Ureter (tissue), 1 donor: ENCODE measurements at places on chromosomes 2 and 18.

DNA sequence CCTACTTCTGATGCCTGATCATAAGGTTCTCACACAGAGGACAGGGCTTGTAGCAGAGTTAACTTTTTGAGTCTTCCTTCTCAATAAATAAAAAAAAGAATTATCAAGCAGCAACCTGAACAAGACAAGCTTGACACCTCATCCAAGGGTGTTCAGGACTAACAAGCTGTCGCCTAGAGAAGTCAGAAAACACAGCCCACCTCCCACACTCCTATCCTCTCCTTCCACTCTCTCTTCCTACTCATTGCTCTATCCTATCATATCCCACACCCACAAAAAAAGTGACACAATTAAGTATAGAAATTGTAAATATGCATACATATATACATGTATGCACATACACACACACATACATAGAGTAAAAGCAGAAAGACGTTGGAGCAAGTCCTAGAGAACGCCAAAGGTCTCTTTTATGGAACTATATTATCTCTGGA lies 5.4 kb downstream of the NBAS start:
- no peak for DNase-seq

- no peak for DNase-seq
Measured at GRCh38 chr2:18836436-18836835, 247.1 kb upstream of the NT5C1B start.

GRCh38 chr18:7273301-7273921 lies 42.5 kb downstream of the LRRC30 start:
- DNase-seq, result peak; percentile 73

GRCh38 chr2:67579806-67580205 lies 182.7 kb downstream of the ETAA1 start:
- no peak for DNase-seq

DNA sequence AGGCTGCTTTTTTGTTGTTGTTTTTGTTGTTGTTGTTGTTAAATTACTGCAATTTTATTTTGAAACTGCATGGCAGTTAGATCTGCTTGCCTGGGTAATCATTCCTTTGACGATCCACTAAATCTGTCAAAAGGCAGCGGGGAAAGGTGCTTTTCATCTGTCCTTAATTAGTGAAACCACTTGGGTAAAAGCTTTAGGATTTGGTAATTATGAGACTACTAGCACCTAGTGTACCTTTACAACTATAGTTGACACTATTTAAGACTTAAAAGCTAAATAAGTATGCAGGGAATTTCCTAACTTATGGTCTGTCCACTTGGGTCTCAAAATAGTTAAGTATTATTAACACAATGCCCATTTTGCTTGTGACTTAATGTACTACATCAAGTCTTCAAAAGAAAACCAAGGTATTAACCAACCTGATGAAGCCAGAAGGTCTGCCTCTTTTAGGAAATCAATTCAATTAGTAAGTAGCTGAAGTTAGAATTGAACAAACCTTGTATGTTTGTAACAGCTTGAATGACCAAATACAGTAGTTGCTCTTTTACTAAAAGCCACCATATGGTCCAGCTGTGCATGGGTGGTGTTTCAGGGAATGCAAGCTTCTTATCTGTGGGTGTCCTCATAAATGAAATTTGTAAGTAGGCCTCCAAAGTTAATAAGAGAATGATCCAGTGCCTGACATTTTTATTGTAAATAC lies 44.8 kb downstream of the NAB1 start:
- no peak for DNase-seq

- DNase-seq, result no peak
Measured at GRCh38 chr2:52874466-52875106, 893.0 kb upstream of the CHAC2 start.
